Fibroblast of skin of left biceps (primary cell): ENCODE measurements at places on chromosomes 16 and 17.
A peak's percentile ranks its signal among the peaks of the same experiment; 100 is the strongest.

DNA sequence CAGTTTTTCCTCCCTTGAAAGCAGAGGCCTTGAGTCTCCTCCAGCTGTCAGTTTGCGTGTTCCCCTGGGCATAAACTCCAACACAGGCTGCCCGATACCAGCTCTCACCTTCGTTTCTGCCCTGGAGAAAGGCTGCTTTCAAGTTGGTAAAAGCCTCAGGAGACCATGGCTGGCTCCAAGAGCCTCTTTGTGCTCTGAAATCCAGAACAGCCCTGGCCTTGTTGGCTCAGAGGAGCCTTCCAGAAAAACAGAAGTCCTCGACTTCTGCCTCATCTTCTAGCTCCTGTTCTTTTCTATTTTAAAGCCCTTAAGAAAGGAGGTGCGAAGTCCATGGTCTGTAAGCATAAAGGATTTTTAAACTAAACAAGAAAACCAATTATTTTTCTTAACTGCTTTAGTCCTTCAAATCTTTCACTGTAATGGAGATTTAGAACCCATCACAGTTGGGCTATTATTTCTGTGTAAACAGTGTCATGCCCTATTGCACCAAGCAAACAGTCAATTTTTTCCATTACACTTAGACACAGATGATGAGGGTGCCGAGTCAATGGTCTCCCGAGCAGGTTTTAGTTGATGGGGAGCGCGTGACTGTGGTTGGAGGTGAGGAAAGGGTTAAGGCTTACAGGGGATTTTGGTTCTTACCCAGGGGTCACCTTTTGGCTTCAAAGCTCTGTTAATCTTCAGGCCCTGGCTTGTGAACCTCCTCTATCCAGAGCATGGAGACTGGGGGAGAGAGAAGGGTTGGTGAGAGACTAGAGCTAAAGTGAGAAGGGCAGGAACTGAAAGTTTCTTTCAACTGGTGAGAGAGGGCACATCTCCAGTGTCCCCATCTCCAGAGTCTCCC lies 212.8 kb downstream of the MSI2 start:
- DNase-seq: no peak

GRCh38 chr16:76899767-76900166 lies 291.2 kb upstream of the MON1B start:
- DNase-seq: no peak

DNA sequence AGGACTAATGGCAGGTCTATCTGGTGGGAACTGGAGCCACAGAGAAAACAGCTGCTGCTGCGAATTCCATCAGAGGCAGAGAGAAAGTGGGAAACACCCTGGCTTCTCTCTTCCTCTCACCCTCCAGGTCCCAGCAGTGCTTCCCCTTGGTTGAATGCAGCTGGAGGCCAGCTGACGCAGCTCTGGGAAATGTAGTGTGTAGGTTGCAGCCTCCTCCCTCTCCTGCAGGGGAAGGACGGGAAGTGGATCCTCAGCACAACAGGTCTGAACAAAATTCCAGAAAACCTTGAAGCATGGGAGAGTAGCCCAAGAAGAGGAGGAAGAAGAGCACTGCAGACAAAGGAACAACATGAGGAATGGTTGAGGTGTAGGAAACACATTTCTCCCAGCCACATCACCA lies 67.8 kb upstream of the MMP2 start:
- no peak for DNase-seq

DNA sequence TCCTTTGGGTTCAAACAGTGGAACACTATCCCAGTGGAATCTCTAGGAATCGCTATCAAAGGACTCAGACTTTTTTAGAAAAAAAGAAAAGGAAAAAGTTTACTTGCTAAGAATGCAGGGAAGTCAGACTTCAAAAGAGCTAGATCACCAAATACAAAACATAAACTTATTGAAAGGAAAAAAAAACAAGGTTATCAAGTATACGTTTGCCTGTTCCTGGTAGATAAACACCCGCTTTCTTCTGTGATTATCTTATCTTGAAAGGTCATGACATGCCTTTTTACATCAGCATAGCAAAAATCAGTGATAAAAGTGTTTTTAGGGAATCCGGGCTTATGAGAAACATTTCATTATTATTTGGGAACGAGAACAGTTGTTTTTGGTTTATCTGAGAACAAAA lies 129.3 kb upstream of the TMEM97 start:
- no peak for DNase-seq

DNA sequence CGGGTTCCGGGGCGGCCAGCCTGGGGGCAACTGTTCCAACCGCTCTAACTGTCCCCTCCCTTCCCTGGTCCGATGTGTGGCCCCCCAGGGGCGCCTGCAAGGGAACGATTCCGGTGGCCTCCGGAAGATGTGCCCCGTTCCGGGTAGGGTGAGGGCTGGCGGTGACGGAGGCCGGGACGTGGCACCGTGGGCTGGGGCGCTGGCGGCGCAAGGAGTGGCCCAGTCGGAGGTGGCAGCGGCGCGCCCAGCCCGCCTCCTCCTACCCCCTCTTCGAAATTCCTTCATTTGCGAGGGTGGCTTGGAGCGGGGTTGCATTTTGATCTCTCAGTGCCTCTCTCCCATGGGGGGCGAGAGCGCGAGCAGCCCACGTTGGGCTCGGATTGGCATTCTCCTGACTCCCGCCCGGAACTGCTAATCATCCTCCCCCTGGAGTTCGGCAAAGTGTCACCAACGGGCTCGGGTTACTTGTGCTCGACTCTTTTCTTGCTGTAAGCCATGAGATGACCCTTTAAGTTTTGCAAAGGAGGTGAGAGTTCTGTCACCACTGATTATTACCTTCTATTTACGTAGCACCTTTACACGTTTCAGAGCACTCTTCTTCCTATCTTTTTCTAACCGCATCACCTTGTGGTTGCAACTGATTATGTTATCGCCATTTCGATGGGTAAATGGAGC lies 622 bp downstream of the NDEL1 start:
- peak; percentile 9 for DNase-seq

DNA sequence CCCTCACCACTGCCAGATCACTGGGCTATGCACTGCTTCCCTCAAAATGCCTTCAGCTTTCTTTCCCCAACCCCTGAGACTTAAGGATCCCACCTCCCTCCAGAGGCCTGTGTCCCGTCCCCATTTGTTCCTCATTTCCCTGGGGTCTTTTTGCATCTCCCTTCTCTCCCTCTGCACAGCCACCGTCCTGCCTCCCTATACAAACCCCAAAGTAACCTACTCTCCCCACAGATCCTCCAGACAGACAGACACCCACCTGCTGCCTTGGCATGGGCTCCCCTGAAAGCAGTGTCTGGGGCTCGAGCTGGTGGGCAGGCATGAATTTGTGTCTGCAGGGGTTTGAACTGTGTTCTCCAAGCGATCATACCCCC lies 69.4 kb upstream of the TNRC6C start:
- DNase-seq: no peak

- no peak for DNase-seq
Observed at GRCh38 chr17:59405944-59406705, 74.7 kb downstream of the YPEL2 start.

- no peak for DNase-seq
Observed at GRCh38 chr16:67036323-67036741, 7.4 kb downstream of the CBFB start.

DNA sequence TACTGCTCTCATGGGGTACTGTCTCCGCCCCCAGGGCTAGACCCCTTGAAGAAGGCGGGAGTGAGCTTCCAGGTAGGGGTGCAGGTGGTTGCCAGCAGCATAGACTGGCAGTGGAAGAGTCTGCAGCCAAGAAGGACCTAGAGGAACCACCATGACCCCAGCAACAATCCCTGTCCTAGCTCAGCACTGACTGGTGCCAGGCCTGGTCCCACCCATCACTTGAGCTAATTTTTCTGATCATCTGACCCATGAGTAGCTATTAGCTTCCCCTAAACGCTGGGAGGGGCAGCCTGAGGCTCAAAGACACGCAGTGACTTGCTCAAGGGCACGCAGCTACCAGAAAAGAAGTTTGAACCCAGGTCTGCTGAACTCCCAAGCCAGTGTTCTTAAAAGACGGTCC lies 945 bp downstream of the PRM3 start:
- DNase-seq: no peak

- DNase-seq: peak; percentile 55
Observed at GRCh38 chr17:41648411-41649195, 24.2 kb upstream of the KRT17 start.

- DNase-seq: peak; percentile 43
Observed at GRCh38 chr17:42276609-42277341, 584 bp upstream of the STAT5B start.

DNA sequence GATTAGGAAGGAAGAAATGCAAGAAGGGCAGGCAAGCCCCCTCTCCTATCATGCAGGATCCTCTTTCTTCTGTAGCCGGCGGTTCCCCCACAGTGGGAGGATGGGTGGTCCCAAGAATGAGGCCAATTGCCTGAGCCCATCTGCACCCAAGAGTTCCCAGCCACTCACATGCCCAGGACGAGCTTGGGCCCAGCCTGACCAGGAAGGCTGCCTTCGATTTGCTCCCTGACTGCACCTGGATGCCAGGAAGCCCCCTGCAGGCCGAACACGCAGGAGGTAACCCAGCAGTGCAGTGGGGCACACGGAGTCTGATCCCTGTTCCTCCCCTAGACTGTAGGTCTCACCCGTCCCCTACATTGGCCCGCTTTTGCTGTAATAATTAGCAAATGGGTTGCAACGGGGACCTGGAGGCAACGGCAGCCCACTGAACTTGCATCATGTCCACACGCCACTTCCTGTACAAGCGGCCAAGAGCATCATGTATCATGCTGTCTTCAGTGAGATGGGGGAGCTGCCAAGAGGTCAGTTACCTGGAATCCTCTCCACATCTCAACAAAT lies 67.5 kb downstream of the AMFR start:
- DNase-seq: no peak

DNA sequence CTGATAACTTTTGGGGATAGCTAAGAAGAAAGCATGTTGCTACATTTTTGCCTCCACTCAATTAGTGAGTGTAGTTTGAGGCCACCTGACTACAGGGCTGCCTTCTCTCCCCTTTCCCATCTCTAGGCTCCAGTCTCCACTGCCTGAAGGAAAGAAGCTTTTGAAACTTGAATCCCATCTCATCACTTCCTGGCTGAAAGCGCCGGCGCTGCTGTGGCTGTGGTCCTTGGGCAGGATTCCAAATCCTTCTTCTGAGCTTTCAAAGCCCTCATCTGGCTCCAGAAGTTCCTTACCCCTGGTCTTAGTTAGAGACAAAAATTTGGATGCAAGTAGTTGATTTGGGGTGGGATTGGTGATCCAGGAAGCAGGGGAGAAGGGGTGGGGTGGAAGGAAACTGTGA lies 119.4 kb downstream of the FOXL1 start:
- DNase-seq: peak; percentile 48

GRCh38 chr16:86283944-86284343 lies 226.4 kb upstream of the FOXF1 start:
- no peak for DNase-seq

GRCh38 chr17:10729334-10730193 lies at the start of gene TMEM220:
Gene TMEM220, minus strand, starts transcription at chr17:10730023. Its CDS starts 172 bp downstream, at chr17:10729851.
- peak; percentile 21 for DNase-seq

- DNase-seq: no peak
Observed at GRCh38 chr17:74271281-74271680, 2.8 kb upstream of the DNAI2 start.

DNA sequence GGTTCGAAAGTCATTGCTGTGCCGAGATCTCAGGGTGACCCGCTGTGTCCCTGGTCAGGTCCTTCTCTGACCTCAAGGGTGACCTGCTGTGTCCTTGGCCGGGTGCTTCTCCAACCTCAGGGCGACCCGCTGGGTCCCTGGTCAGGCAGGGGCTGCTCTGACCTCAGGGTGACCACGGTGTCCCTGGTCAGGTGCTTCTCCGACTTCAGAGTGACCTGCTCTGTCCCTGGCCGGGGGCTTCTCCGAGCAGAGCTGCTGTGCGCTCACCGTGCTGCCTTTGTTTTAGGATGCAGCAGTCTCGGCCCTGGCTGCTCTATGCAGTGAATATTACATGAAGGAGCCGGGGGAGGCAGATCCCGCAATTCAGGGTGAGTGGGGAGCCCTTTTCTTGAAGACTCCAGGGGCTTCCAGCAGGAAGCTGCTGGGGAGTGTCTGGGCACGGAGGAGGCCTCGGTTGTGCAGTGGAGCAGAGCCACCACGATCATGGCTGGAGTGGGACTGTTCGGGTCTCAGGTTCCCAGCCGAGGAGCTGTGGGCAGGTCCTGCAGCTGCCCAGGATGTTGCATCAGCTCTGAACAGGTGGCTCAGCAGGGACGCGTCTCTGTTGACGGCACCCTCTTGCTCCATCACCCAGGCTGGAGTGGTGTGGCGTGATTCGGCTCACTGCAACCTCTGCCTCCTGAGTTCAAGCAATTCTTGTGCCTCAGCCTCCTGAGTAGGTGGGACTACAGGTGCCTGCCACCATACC lies 83.7 kb upstream of the ZNF750 start:
- no peak for DNase-seq

- no peak for DNase-seq
Observed at GRCh38 chr16:52817696-52818095, 235.0 kb downstream of the CHD9NB start.

DNA sequence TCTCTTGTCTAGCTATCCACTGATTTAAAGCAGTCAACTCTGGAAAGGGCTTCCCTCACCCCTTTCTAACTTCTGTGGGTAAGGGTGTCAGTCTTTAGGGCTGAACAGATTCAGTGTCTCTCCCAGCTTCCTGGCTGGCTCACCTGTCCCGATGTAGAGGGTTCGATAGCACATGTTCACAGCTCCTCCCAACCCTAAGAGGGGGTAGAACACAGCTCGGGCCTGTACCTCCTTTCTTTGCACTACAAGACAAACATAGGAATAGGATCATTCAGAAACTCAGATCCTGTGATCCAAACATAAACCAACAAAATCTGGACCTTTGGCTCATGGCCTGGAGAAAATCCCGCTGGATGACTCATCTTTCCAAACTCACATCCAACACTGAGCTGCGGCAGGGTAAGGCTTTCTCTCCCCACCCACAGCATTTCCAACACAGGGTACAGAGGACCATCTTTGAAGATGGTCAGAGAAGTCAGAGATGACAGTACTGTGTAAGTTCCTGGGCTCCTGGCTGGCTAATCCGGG lies 5.8 kb upstream of the DHRS13 start:
- peak; percentile 34 for DNase-seq

- DNase-seq: no peak
Observed at GRCh38 chr17:55895112-55895759, 144.4 kb downstream of the PCTP start.

DNA sequence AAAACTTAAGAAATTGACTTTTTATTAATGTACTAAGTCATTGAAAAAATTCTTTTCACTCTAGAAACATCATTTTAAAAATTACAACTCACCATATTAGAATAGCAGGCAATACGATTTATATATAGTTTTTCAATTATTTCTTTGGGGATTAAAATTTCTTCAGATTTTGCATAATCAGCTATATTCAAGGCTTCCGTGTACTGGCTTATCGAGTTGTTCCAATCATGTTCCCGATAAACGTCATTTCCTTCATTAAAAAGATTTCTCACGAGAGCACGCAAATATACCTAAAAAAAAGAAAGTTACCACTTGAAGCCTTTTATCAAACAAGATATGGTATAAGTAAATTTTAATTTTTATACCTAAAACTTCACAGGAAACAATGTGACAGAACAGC lies 18.0 kb downstream of the ZC3H7A start:
- DNase-seq: no peak

- no peak for DNase-seq
Observed at GRCh38 chr17:50967795-50968194, 101.6 kb upstream of the TOB1 start.

GRCh38 chr17:80005360-80006338 lies 30.0 kb downstream of the TBC1D16 start:
- DNase-seq: no peak
